ENCODE measurements at places on chromosomes 6 and 20. TPM values are rescaled to one million over a fixed set of nuclear protein-coding genes. Genes with fewer than 3 reads are reported as not detected.

GRCh38 chr6:36154286-36154685 is 24.0 kb downstream of the MAPK13 start:
- peaks cover 13% of the 10 kb centered on the region for H3K36me3 ChIP-seq
- H3K4me1 ChIP-seq = no peaks in the 10 kb centered on the region
- H3K4me3 ChIP-seq = no peak overlapping the region
- DNase-seq = no peak
- no peak overlapping the region for H3K27ac ChIP-seq
- peaks cover 2% of the 10 kb centered on the region for H3K27me3 ChIP-seq

DNA sequence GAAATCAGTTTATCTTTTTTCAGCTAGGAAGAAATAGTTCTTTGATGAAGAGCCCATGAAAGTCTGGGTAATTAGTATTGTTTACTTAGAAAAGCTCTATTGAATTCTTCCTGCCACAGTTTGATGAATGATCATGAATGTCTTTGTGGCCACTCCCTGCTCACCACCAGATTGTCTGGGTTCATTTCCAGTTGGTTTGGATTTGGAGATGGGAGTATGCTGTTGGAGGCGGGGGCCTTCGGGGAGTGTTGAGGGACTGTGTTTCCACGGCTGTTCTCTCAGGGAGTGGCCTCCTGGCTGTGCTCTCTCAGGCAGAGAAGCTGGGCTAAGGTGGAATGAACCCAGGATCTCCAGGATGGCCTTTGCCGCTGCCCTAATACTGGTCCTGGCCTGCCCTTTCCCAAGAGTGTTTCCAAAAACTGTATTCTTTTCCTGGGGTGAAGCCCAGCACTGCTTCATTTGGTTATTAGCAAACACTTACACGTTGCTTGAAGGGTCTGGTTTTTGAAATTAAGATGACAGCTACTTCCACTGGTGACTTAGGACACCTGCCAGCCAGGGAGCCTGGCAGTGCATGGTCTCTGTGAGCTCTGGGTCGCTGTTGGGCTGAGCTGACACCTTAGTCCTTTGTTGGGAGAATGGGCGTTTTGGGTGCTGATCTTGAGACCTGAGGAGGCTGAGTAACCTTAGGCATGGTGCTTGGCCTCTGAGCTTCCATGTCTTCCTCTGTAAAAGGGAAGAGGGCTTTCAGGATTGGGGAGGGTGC is 23.2 kb downstream of the PRPF6 start:
- H3K27ac ChIP-seq = no peak overlapping the region
- peaks cover 30% of the 10 kb centered on the region for H3K36me3 ChIP-seq

- peak overlapping the region; percentile 72 for H3K27ac ChIP-seq
- no peaks in the 10 kb centered on the region for H3K27me3 ChIP-seq
- peaks cover 14% of the 10 kb centered on the region for H3K4me1 ChIP-seq
- no peak for DNase-seq
These were observed 21.7 kb upstream of the RANBP9 start for GRCh38 chr6:13733178-13733887.

DNA sequence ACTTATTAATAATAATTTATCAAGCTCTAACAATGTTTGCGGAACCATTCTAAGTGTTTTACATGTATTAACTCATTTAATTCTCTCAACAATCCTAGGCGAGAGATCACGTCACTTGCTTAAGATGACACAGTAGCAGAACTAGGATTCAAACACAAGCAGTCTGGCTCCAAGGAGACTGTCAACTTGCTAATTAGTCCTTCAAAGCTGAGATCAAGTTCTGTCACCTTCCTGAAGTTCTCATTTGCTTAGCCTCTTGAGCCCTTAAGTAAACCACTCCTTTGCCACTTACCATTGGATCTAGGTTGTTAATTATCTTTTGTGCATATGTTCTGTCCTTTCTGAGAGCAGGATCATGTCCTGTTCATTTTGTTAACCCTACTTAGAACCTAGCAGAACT is 14.1 kb downstream of the FKBP5 start:
- peaks cover 74% of the 10 kb centered on the region for H3K4me1 ChIP-seq
- DNase-seq = no peak
- no peaks in the 10 kb centered on the region for H3K27me3 ChIP-seq
- peaks cover 10% of the 10 kb centered on the region for H3K36me3 ChIP-seq
- no peak overlapping the region for H3K27ac ChIP-seq
- H3K4me3 ChIP-seq = no peak overlapping the region

The C6orf52 gene
- 0.97 TPM for total RNA-seq

DNA sequence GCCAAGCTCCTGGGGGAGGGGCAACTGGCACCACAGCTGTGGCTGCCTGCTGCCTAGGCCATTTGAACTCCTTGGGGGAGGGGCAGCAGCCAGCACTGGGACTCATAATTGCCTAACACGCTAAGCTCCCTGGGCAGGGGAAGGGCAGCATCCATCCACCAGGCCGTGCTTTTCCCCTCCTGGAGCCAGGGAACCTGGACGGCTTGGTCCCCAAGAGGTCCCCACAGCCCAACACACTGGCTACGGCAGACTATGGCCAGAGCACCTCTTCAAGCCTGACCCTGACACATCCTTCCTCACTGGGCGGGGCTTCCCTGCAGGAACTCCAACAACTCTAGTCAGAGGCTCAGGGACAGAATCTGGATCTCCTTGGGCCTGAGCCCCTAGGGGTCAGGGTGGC is 269.4 kb downstream of the RNF144B start:
- no peak overlapping the region for H3K4me3 ChIP-seq
- no peak overlapping the region for H3K27ac ChIP-seq
- H3K27me3 ChIP-seq = no peaks in the 10 kb centered on the region
- no peak for DNase-seq
- H3K36me3 ChIP-seq = peaks cover 7% of the 10 kb centered on the region

DNA sequence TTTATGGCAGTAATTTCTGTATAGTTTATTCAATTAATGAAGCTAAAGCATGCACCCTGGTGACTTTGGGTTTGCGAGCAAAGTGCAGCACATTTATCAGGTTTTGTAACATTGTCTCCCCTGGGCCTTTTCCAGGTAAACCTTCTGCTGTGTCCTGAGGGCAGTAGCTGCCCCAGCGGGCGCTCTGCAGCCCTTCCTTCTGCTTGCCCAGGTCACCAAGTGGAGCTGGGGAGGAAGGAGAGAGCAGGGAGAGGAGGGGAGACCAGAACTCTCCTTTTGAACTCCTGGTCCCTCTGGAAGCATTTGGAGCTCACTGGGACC is 145.6 kb downstream of the DLL1 start:
- DNase-seq = no peak
- H3K36me3 ChIP-seq = peaks cover 4% of the 10 kb centered on the region
- H3K4me1 ChIP-seq = no peaks in the 10 kb centered on the region
- no peak overlapping the region for H3K4me3 ChIP-seq

DNA sequence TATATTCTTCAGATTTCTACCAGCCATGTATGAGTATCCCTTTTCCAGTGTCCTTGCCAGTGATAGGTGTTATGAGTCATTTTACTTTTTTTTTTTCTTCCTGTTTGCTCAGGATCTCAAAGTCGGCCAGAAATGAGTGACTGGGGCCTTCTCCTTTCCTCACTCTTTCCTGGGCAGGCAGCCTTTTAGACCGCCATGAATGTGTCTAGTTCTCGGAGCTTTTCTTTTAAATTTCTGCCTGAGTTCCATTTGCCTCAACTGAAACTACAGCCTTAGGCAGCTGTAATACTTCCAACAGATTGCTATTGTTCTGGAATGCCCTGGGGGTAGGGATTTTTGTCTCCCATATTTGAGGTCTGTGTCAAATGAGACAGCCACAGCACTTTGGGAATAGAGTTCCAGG is 83.7 kb downstream of the STXBP5 start:
- peak overlapping the region; percentile 81 for H3K27ac ChIP-seq
- no peaks in the 10 kb centered on the region for H3K36me3 ChIP-seq
- H3K4me1 ChIP-seq = peaks cover 22% of the 10 kb centered on the region
- DNase-seq = no peak

DNA sequence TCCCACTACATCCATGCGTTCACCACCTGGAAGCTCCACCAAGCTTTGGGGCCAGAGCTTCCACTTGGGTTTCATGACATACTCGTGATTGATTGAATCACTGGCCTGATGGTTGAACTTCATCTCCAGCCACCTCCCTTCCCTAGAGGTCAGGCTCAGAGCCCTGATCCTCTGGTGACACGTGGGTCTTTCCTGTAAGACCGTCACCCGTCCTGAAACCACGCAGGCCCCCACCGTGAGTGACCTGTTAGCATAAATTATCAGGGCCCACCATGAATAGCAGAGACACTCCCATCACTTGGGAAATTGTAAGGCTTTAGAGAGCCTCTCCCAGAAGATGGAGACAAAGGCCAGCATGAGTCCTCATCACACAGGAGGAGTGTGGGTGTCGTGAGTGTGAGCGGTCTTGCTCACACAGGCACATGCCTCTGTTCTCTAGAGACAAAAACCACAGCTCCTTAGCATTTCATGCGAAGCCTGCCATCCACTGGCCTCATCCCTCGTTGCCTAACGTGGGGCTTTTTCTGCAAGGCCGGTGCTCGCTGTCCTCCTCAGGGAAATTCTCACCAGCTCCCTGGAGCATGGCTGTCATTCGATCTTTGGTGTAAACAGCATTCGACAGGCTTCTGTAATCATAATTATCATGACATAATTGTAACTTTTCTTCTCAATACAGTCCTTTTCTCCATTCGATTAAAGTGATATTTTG is 65.1 kb upstream of the DUSP22 start:
- peaks cover 2% of the 10 kb centered on the region for H3K27me3 ChIP-seq
- H3K4me1 ChIP-seq = no peaks in the 10 kb centered on the region
- DNase-seq = peak; percentile 38
- no peak overlapping the region for H3K4me3 ChIP-seq

DNA sequence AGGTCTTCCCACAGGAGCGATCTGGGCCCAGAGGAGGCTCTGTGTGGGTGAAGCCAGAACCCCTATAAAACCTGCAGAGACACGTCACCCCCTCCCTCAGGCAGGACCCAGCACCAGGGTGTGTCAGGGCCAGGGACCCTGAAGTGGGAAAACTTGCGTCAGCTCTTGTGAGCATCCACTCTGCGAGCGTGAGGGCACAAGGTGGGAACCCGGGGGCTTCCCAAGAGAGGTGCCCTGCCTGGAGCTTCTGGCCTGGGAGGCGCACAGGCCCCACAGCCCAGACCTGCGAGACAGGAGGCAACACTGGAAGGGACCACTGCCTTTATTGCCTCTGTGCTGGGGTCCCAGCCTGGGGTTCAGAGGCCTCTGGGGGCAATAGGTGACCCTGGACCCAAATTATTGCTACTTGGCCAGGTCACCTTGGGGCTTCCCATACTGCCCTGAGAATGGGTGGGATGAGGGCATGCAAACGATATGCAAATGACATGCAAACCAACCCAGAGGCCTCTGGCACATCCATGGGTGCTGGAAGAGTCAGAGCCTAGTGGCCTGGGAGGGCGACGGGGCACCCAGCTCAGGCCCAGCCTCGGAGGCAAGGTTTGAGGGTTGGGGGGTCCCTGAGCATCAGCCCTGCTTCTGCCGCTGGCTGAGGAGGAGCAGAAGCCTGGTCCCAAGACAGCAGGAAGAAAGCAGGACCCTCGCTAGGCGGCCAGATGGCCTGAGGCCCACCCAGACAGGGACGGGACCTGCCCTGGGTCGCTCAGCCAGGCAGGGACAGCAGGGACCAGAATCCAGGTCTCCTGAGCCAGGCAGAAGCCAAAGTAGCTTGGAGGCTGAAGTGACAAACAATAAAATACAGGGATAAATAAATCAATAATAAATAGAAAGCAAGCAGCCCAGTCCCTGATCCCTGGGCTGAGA is 5.1 kb upstream of the C20orf144 start:
- no peak overlapping the region for H3K27ac ChIP-seq
- no peaks in the 10 kb centered on the region for H3K27me3 ChIP-seq
- no peak for DNase-seq
- peaks cover 6% of the 10 kb centered on the region for H3K36me3 ChIP-seq
- peaks cover 3% of the 10 kb centered on the region for H3K4me1 ChIP-seq

The FERMT1 gene
- total RNA-seq = 2.1 TPM

DNA sequence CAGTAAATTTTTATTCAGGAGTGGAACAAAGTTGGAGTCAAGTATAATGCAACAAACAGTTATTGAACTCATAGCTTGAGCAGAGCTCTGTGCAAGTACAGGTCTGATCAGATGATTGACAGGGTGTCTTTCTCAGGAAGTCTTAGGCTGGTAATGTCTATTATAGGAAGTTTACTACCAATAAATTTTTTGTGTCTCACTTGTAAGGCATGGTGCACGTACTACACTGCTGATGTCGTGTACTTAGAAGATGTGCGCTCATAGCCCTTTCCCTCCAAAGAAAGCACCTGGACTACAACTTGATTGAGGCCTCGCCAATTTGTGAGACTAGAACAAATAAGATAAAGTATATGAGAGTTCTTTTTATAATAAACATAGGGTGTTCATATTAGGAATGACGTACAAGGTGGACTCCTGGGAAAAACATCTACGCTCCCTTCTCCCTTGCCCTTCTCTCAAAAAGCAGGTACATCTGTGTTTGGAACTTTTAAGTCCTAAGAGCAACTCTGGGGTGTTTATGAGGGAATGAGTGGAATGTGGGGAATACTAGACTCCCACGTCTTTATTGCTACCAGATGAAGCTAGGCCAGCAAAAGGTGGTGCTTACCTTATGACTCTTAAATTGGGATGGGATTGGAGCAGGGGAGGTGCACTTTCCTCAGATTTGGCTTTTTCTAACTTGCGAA is 1.5 kb downstream of the NDUFAF5 start:
- H3K4me1 ChIP-seq = peaks cover 38% of the 10 kb centered on the region
- no peaks in the 10 kb centered on the region for H3K27me3 ChIP-seq
- H3K36me3 ChIP-seq = peaks cover 23% of the 10 kb centered on the region
- peak overlapping the region; percentile 98 for H3K4me3 ChIP-seq
- H3K27ac ChIP-seq = peak overlapping the region; percentile 47

GRCh38 chr6:165308926-165309731 is at the start of gene C6orf118:
Gene C6orf118, minus strand, starts transcription at chr6:165309605. Its CDS starts 19 bp downstream, at chr6:165309586.
- peak; percentile 84 for DNase-seq
- H3K36me3 ChIP-seq = no peaks in the 10 kb centered on the region
- H3K27me3 ChIP-seq = peaks cover 3% of the 10 kb centered on the region
- peaks cover 8% of the 10 kb centered on the region for H3K4me1 ChIP-seq
- H3K4me3 ChIP-seq = peak within 1 kb of the TSS; percentile 95

The CRISP3 gene
- not detected for total RNA-seq

- H3K27ac ChIP-seq = no peak overlapping the region
- H3K36me3 ChIP-seq = peaks cover 5% of the 10 kb centered on the region
- H3K27me3 ChIP-seq = no peaks in the 10 kb centered on the region
- DNase-seq = no peak
- H3K4me3 ChIP-seq = no peak overlapping the region
These were observed 159.3 kb downstream of the WDR27 start for GRCh38 chr6:169542491-169542890.

DNA sequence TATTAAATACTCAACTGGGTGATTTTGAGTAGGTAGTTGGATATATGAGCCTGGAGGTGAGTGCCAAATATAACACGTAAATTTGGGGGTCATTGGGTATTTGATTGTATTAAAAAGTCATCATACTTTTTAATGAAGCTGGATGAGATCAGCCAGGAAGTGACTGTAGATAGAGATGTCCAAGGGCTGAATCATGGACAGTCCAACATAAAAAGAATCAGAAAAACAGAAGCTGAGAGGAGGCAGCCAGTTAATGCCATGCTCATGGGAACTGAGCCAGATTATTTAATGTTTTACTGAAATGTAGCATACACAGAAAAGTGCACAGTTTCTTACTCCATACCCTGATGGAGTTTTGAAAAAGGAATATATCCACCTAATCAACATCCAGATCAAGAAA is 435.5 kb upstream of the PLCB4 start:
- no peak overlapping the region for H3K4me3 ChIP-seq
- H3K4me1 ChIP-seq = peaks cover 14% of the 10 kb centered on the region
- no peaks in the 10 kb centered on the region for H3K27me3 ChIP-seq
- peak overlapping the region; percentile 20 for H3K27ac ChIP-seq
- no peak for DNase-seq
- no peaks in the 10 kb centered on the region for H3K36me3 ChIP-seq
